Stimulated activated CD8-positive, alpha-beta memory T cell treated with anti-CD3 and anti-CD28 coated beads, Interleukin-4, amount 100 ng/mL, for 1 hour (primary cell): ENCODE measurements at places on chromosomes 7 and 10.

DNA sequence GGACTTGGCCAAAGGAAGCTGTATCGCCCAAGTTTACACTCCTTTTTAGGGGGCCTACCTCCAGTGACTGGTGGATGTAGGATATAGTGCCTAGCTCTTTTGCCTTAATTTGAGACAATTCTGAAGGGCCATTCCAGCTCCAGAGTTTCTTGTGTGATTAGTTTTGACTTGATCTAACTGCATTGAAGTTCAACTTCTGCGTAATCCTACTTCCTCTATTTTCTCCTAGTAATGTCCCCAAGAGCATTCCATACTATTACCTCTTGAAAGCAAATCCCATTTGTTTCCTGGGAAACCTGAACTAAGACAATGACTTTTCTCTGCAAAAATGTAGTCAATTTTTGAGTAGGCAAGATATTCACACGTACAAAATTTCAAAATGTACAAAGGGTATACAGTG is 4.7 kb upstream of the H2AZ2 start:
- no peak for DNase-seq

DNA sequence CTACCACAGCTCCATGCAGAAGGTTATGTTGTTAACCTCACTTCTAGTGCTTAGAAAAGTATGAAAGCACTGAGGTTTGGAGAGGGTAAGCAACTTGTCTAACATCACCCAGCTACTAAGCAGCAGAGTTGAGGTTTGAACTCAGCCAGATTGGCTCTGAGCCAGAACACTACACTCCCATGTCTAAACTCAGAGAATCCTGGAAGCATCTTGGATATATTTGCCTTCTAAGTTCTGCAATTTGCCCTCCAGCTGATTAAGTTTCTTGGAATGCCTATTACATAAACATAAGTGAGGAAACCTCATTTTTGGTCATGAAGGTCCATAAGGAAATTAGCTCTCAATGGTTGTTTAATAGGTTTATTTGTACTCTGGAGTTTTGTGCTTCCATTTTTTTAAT is 78.1 kb upstream of the PHYHIPL start:
- no peak for DNase-seq

- DNase-seq: no peak
These were observed 603.5 kb downstream of the ARL4A start for GRCh38 chr7:13290975-13291374.

DNA sequence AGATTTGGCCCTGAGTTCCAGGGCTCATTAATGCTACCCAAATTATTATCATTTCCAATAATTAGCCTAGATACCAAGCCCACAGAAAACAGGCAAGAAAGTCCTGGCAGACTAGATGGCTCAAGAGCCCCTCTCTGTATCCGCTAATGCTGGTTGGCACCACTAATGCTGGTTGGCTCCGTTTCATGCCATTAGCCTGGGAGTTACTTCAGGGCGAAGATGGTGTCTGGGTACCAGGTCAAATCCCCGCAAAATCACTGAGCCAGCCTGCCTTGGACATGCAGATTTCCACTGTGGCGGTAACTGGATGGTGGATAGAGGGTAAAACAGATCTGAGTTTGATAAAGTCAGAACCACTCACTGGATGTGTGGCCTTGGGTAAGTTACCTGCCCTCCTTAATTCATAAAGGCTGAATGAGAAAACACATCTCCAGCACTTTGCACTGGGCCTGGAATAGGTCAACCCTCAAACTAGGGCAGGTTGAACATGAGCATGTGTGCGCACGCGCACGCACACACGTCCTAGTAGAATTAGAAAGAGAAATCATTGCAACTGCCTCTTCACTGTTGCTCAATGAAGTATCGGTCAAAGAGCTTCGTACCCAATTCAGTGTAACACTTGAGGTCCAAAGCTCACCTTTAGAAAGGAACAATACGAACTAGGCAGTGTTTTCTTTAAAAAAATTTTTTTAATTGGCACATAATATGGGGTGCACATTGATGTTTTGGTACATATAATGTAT is 91.5 kb downstream of the PRPF18 start:
- no peak for DNase-seq

DNA sequence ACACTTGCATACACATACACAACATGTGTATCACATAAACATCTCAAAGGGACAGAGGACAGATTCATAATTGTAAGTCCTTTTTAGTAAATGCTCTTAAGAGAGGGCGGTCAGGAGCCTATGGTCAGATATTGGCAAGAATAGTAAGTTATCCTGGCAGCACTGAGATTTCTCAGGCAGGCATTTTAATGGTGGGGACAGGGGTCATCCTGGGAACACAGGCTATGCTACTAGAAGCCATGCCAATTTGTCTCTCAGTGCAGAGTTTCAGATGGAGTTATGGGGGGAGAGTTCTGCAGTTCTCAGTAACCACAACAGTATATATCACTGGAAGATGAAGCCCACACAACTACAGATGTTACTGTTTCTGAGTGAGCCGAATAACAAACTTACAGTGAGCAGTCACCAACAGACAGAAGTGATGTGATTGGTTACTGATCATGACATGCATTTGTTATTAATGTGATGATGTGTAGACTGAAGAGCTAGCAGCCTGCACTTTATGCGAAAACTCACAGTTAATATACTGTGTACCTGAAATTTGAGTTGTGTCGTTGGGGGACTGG is 16.4 kb downstream of the ZNF487 start:
- DNase-seq: no peak

DNA sequence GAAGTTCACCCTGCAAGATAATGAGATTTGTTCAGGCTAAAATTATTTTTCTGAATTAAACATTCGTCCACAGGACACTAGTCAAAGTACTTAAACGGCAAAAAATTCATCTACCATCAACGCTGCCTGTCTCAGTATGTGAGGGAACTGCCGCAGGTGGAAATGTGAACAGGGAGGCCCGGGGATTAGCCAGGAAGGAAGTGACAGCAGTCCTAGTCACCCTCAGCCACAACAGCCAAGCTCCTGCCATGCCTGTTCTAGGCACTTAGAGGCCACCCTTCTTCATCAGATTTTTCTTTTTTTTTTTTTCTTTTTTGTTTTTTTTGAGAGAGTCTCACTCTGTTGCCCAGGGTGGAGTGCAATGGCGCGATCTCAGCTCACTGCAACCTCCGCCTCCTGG is 9.4 kb downstream of the NUDT5 start:
- DNase-seq: no peak

DNA sequence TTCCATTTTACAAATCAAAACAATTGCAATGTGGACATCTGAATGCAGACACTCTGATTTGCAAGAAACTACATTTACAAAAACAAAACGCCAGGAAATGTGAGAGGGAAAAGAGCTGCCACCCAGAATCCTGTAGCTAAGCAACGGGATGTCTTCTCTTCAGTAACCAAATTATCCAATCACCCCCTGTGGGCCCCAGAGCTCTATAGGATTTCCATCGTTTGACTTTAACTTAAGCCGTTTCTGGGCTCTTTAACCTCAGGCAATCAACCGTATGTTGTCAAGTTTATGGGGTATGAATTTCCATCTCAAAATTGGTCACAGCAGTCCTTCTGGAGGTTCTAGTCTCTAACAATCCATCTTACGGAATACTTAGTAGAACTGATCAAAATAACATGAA is 240.5 kb downstream of the ETV1 start:
- no peak for DNase-seq

- no peak for DNase-seq
These were observed 34.8 kb downstream of the LUC7L2 start for GRCh38 chr7:139394540-139394939.

- DNase-seq: no peak
These were observed 13.1 kb upstream of the CPA1 start for GRCh38 chr7:130367088-130367755.

DNA sequence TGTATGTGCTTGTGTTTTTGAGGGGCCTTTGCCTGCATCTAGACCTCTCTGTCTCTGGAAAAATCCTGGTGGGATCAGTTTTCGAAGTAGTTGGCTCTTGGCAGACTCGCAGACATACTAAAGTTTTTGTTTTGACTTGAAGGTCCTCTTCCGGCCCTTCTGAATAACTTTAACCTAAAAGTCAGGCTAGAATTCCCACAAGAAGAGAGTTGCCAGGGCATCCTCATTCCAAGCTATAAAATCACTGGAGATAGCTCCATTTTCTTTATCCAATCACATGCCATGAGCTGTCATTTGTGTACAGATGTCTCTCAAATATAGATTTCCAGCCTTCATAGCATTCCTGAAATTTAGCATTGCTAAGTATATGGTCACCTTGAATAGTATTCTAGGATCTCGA is 967.8 kb downstream of the LRMDA start:
- no peak for DNase-seq

GRCh38 chr10:89591111-89591795 is 53.8 kb downstream of the PANK1 start:
- DNase-seq: no peak

- DNase-seq: peak; percentile 44
These were observed 88.3 kb downstream of the CABCOCO1 start for GRCh38 chr10:61750943-61751471.

- DNase-seq: no peak
These were observed 121.7 kb downstream of the FANK1 start for GRCh38 chr10:126017961-126018560.

GRCh38 chr7:47340517-47340916 is 241.4 kb downstream of the TNS3 start:
- no peak for DNase-seq

- DNase-seq: no peak
These were observed 64.9 kb upstream of the ASAH2 start for GRCh38 chr10:50316174-50316573.

GRCh38 chr7:82624337-82624736 is 180.8 kb upstream of the CACNA2D1 start:
- no peak for DNase-seq

DNA sequence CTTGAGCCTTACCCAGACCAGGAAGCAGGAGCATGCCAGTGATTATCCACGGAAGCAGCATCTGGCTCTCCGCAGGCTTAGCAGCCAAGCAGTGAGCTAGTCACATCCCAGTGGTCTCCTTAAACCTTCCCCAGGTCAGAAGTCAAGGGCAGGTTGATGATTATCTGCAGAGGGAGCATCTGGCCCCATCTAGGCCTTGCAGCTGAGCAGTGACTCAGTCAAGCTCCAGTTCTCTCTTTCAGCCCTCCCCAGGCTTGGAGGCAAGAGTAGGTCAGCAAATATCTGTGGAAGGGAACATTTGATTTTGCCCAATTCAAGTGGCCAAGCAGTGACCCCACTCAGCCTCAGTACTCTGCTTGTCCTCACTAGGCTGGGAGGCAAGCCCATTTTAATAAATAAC is 61.6 kb downstream of the ANKRD7 start:
- no peak for DNase-seq

DNA sequence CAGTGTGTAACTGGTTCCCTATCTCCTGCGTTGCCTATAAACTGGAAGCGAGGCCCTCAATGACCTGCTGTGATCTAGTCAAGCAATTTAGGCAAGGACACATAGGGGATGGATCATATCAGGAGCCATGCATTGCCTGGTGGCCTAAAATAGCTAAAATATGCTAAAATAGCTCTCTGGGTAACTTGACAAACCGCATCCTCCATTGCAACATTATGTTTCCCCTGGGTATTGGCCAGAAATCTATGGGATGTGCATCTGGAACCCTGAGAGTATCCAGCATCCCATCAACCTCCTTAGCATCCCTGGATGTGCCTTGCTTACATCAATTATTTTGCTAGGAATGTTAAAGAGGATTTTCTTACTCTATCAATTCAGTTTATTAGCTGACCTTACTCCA is 91.7 kb upstream of the ADCY1 start:
- DNase-seq: no peak

- DNase-seq: no peak
These were observed 5.6 kb upstream of the MUC3A start for GRCh38 chr7:100943693-100944092.

- DNase-seq: no peak
These were observed at the start of gene GRID1 for GRCh38 chr10:86366033-86366901. Gene GRID1, minus strand, starts transcription at chr10:86366795.

DNA sequence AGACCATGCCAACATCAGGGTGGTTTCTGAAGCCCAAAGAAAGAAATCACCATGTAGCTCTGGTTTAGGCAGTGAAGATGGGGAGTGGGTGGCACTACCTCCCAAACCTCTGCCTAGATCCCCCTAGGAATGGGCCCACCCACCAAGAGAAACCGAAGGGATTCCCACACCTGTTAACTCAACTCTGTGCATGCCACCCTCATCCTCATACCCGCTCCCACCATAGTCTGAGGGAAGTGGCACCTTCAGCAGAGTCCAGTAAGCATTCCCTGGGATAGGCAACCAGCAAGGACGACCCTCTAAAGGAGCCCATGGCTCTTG is 1.7 kb upstream of the PLXNA4 start:
- DNase-seq: no peak

- DNase-seq: no peak
These were observed 60.7 kb downstream of the CD36 start for GRCh38 chr7:80699045-80699638.

DNA sequence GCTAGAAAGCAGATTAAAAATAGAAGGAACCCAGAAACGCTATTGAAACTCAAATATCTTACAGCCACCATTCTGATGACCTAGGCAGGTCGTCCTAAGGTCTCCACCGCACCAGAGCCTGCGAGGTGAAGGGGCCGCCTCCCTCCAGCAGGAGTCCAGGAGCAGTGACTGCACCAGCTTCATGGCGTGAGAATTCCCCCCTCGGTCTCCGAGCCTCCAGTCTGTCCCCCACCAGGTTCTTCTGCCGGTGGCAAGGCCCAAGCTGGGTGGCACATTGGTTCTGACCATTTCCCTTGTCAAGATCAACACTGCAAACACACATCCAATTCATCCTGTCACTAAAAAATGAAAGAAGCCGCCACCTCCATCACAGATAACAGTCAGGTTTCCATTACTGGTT is 98.7 kb downstream of the DIP2C start:
- DNase-seq: no peak

DNA sequence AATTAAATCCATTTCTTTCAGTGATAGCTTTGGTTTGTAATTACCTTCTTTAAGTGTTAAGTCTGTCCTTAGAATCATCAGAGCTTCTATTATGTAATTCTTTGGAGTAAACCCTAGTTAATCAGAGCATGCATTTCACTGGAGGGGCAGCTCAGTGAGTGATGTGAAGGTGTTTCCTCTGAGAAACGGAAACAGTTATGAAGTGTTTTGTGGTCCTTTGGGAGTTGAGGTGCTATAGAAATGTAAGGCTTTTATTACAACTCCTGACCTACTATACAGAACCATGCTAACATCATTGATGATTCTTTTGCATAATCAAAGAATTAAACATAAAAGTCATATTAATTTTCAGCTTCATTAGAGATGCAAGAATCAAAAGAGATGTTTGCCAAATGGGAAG is 141.5 kb downstream of the EXOC4 start:
- no peak for DNase-seq

- DNase-seq: no peak
These were observed 32.4 kb downstream of the CCSER2 start for GRCh38 chr10:84360637-84361365.

DNA sequence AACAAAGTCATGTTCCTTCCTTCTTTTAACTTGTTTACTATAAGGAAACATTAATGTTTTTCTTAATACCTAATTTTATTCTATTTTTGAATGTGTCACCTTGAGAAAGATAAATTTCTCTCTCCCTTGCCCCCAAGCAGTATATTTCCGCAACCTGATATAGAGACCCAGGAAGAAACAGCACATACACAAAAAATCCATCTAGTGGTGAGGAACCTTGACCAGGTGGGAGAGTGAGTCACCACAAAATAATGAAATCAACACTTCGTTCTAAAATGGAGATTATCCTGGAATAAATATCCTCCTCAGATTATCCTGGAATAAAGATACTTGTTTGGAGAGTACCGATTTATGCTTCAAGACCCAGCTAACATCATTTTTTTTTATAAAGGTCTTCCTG is 232.9 kb upstream of the PTN start:
- no peak for DNase-seq
